GM18507 (cell line): ENCODE measurements at places on chromosomes 4 and X.

GRCh38 chrX:155968326-155968661 is 29.2 kb upstream of the IL9R start:
- DNase-seq, result no peak

- no peak for DNase-seq
Measured at GRCh38 chr4:141669501-141669900, 33.1 kb downstream of the IL15 start.

- no peak for DNase-seq
Measured at GRCh38 chrX:25004040-25004439, 11.7 kb downstream of the ARX start.

DNA sequence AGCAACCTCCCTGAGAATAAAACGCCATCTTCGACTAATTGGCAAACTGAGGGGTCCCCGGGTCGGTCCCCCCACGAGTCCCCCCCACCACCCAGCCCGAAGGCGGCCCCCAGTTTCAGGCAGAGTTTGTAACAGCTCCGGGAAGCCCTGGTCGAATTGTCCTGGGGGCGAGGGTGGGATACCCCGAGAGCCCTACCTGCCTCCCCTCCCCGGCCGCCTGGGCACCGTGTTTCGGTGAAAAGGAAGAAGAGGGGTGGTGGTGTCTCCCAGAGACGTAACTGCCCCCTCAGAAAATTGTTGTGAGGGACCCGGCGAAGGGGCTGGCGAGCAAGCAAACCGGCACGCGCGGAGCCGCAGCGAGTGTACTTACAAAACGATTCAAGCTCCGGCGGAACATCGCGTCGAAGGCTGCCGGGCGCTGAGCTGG is 1.2 kb downstream of the ATP11C start:
- DNase-seq, result no peak

DNA sequence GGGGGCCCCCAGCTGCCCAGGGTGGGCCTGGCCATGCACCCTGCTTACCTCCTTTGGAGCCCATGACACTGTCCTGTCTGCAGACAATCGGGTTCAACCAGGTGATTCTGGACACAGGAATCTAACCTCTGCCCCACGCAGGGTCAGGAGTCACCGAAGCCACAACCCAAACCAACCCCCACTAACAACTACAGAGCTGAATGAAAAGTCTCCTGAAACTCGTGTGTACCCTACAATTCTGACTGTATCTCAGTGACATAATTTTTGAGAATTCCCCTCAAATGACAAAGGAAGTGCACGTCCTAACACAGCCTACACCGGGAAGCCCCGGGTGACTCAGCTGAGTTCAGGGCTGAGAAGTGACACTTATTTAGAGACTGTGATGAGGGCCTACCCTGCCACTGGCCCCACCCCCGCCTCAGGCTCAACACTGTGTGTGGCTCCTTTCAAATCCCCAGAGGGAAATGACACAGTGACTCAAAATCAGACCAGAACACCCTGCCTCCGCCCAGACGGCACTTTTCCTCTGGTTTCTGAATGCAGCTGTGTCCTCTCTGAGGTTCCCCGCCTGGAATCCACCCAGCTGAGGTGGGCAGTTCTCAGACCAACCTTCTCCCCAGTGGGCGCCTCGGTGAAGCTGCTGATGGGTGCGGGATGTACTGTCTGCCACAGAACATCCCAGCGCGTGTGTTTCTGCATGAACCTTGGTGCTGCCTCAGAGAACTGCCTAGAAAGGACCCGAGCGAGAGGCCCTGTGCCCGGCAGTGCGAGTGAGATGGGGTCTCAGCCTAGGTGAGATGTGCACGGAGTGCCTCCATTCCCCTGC is 9.9 kb downstream of the TNIP2 start:
- peak; percentile 82 for DNase-seq

- DNase-seq, result no peak
Measured at GRCh38 chr4:51931461-51931860, 88.5 kb downstream of the DCUN1D4 start.
